Naive thymus-derived CD4-positive, alpha-beta T cell (primary cell): ENCODE measurements at places on chromosomes 12 and 14.

GRCh38 chr12:109840305-109841074, 7.3 kb upstream of the TRPV4 start:
- no peak overlapping the region for H3K27ac ChIP-seq
- no peak overlapping the region for H3K4me3 ChIP-seq
- H3K27me3 ChIP-seq, result no peaks in the 10 kb centered on the region
- H3K4me1 ChIP-seq, result no peaks in the 10 kb centered on the region
- no peak for DNase-seq

DNA sequence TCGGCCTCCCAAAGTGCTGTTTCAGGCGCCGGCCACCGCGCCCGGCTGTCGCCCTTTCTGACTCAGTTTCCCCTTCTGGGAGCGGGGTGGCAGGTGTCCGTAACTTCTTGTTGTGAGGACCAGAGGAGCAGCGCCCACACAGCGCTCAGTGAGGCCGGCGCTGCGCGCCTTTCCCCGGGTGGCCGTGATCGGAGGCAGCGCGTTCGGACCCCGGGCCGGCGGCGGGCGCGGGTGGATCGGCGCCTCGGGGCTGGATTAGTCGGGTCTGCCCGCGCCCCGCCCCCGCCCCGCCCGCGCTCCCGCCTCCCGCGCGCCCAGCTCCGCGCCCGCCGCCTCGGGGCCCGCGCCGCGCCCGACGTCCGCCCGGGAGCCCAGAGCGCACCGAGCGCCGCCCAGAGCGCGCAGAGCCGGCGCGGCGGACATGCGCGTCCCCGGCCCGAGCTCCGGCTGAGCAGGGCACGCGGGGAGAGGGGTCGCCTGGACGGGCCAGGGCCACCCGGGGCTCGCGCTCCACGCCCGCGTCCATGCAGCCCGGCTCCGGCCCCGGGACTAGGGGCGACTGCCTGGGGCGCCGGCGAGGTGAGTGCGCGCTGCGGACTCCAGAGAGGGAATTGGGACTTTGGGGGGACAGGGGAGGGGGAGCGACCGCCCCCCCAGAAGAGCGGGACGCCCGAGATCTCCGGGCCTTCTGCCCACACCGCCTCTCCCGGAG, 50.6 kb downstream of the LRCOL1 start:
- DNase-seq, result peak; percentile 33
- H3K4me1 ChIP-seq, result peaks cover 7% of the 10 kb centered on the region
- H3K27ac ChIP-seq, result no peak overlapping the region
- peak overlapping the region; percentile 35 for H3K4me3 ChIP-seq

GRCh38 chr12:108308395-108309085, 30.6 kb downstream of the CMKLR1 start:
- H3K4me3 ChIP-seq, result no peak overlapping the region
- H3K27ac ChIP-seq, result no peak overlapping the region

GRCh38 chr12:56202366-56202765, 13.1 kb upstream of the SMARCC2 start:
- H3K27ac ChIP-seq, result peak overlapping the region; percentile 20
- H3K4me1 ChIP-seq, result no peaks in the 10 kb centered on the region
- no peak overlapping the region for H3K4me3 ChIP-seq
- DNase-seq, result no peak
- H3K36me3 ChIP-seq, result peaks cover under 1% of the 10 kb centered on the region

GRCh38 chr12:132099739-132100138, 44.4 kb downstream of the DDX51 start:
- H3K27me3 ChIP-seq, result no peaks in the 10 kb centered on the region
- no peak for DNase-seq
- no peak overlapping the region for H3K4me3 ChIP-seq
- H3K27ac ChIP-seq, result no peak overlapping the region
- peaks cover 4% of the 10 kb centered on the region for H3K36me3 ChIP-seq
- peaks cover 11% of the 10 kb centered on the region for H3K4me1 ChIP-seq

DNA sequence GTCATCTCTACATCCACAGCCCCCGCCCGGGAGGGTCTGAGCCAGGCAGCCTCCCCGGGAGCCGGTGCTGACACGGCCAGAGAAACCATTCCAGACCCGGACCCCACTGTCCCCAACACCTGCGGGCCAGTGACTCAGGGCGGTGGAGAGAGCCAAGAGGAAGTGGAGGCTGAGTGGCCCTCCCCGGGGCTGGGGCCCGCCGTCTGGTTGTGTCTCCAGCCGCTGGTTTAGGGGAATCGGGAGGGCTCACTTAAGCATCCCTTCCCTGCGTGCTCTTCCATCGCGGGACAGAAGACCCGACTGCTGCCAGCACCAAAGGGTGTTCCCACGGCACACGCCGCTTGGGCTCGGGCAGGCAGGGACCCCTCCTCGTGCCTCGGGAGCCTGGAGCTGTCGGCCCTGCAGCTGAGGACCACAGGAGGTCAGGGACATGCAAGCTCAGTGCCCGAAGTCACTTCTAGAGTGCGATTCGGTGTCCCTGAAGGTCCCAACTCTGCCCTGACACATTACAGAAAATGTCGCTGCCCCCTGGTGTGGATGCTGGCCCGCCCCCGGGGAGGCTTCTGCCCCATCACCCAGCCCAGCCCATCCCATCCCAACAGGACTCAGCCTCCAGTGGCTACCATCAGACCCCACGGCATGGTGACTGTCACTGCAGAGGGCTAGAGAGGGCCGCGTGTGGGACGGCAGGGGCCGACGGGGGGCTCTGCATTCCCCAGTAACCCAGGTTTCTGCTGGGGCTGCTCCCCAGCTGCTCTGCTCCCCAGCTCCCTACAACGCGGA, 50.8 kb downstream of the GALNT9 start:
- no peak for DNase-seq
- H3K27me3 ChIP-seq, result no peaks in the 10 kb centered on the region
- no peaks in the 10 kb centered on the region for H3K36me3 ChIP-seq
- peaks cover 13% of the 10 kb centered on the region for H3K4me1 ChIP-seq

GRCh38 chr12:442235-442884, 17.4 kb upstream of the B4GALNT3 start:
- H3K27me3 ChIP-seq, result no peaks in the 10 kb centered on the region
- no peak overlapping the region for H3K27ac ChIP-seq
- H3K4me3 ChIP-seq, result no peak overlapping the region
- no peak for DNase-seq

- H3K27ac ChIP-seq, result peak overlapping the region; percentile 55
- peak; percentile 57 for DNase-seq
- peaks cover 11% of the 10 kb centered on the region for H3K4me1 ChIP-seq
- no peaks in the 10 kb centered on the region for H3K36me3 ChIP-seq
- peak overlapping the region; percentile 26 for H3K4me3 ChIP-seq
Observed at GRCh38 chr12:103441437-103442181, 54.2 kb downstream of the C12orf42 start.

DNA sequence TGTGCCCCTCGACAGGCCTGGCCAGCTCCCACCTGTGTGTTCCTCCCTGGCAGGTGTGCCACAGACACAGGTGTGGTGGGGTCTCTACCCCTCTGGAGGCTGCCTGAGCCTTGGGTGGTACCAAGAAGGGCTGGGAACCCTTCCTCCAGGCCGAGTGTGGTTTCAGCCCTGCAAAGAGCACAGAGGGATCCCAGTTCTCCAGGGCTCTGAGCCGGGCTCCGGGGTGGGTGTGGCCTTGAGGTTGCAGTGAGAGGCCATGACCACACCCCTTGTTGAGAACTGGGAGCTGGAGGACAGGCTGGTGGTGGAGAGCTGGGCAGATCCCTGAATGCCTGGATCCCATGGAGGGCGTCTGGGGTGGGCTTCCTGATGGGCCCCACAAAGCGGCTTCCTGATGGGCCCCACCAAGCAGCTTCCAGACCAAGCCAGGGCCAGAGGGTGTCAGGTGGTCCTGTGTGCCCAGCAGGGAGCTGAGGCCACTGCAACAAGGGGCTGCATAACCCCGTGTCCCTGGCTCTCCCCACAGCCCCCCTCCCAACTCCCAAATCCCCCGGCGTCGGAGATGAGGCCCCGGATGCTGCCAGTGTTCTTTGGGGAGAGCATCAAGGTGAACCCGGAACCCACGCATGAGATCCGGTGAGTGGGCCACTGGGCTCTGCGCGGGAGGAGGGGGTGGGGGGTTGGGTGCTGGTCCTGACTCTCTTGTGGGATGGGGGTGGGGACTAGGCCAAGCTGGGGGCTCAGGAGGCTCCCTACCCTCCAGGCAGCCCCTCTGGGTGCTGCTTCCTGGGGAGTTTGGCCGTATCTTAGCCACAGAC, 16.6 kb downstream of the RFLNA start:
- H3K27me3 ChIP-seq, result no peaks in the 10 kb centered on the region
- no peak overlapping the region for H3K4me3 ChIP-seq
- no peak overlapping the region for H3K27ac ChIP-seq
- H3K4me1 ChIP-seq, result no peaks in the 10 kb centered on the region

DNA sequence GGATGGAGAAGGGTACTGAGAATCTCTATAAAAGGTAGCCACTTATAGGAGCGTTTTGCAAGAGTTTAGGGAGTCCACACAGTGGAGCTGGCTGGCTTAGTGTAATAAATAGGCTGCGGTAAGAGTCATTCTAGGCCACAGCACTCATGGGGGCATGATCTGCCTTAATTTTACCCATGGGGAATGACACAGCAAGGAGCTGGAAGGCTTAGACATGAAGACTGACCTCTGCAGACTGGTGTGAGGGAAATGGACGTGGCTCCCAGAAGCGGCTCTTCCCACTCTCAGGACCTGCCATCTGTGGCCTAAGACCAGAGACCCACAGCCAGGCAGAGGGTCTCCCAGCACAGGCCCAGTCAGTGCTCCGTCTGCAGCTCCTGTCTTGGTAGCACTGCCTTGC, 173.3 kb downstream of the PPM1H start:
- H3K27ac ChIP-seq, result no peak overlapping the region
- no peaks in the 10 kb centered on the region for H3K36me3 ChIP-seq
- H3K4me1 ChIP-seq, result no peaks in the 10 kb centered on the region
- no peak overlapping the region for H3K4me3 ChIP-seq
- H3K27me3 ChIP-seq, result no peaks in the 10 kb centered on the region
- no peak for DNase-seq

GRCh38 chr12:128727461-128727860, 96.3 kb downstream of the SLC15A4 start:
- no peak overlapping the region for H3K27ac ChIP-seq
- H3K27me3 ChIP-seq, result no peaks in the 10 kb centered on the region
- H3K36me3 ChIP-seq, result no peaks in the 10 kb centered on the region
- no peaks in the 10 kb centered on the region for H3K4me1 ChIP-seq

GRCh38 chr14:72902801-72903530, 9.1 kb upstream of the DPF3 start:
- no peaks in the 10 kb centered on the region for H3K27me3 ChIP-seq
- H3K4me1 ChIP-seq, result no peaks in the 10 kb centered on the region
- no peak overlapping the region for H3K4me3 ChIP-seq
- H3K27ac ChIP-seq, result no peak overlapping the region
- H3K36me3 ChIP-seq, result no peaks in the 10 kb centered on the region

DNA sequence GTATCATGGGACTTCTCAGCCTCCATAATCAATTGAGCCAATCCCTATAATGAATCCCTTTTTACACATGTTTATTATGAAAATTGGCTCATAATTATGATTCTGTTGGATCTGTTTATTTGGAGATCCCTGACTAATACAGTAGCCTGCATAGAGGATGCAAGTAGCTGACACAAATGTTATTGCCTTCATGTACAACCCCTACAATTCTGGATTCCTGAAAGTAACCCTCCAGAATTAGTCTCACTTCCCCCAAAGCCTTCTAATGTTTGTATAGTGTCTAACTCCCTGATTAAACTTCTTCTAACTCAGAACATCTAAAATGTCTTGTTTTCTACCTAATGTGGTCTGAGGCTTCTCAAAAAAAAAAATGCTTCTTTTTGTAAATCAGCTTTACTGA, 6.6 kb upstream of the SMIM10L1 start:
- H3K4me1 ChIP-seq, result peaks cover 4% of the 10 kb centered on the region
- peaks cover 11% of the 10 kb centered on the region for H3K36me3 ChIP-seq
- DNase-seq, result no peak
- no peaks in the 10 kb centered on the region for H3K27me3 ChIP-seq
- no peak overlapping the region for H3K4me3 ChIP-seq
- no peak overlapping the region for H3K27ac ChIP-seq

DNA sequence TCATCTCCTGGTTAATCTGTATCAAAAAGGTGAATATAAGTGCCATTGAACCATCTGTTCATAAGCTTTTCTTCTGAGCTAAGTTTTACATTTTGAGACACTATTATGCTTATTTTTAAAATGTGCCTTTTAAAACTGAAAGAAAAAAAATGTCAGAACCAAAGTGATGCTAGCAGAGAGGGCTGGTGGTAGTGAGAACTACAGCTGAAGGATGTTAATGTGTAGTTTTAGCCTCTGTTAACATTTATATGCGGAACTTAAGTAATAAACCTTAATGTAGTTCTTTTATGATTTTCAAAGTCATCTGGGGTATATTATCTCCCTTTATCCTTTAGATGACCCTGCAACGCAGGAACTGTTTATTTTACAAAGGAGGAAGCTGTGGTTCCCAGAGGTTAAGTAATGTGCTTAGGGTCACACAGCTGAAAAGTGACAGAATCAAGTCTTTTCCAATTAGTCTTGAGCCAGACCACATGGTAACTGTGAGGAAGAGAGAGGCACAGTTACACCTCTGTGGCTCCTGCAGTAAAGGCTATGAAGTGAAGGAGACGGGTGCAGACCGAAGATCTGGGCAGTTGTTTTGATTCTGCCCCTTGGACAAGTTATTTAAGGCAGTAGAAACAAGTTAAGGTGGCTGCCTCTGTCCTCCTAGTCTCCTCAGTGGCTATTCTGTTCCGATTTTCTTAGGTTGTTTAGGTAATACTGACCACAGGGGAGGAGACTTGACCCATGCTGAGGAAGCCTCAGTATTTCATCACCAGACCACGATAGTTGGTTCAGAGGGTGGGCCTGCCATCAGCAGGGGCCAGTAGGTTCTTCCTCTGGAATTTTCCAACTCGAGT, 23.9 kb downstream of the GNG2 start:
- no peaks in the 10 kb centered on the region for H3K36me3 ChIP-seq
- no peak overlapping the region for H3K4me3 ChIP-seq
- H3K27ac ChIP-seq, result peak overlapping the region; percentile 19
- peaks cover 49% of the 10 kb centered on the region for H3K4me1 ChIP-seq
- DNase-seq, result no peak

DNA sequence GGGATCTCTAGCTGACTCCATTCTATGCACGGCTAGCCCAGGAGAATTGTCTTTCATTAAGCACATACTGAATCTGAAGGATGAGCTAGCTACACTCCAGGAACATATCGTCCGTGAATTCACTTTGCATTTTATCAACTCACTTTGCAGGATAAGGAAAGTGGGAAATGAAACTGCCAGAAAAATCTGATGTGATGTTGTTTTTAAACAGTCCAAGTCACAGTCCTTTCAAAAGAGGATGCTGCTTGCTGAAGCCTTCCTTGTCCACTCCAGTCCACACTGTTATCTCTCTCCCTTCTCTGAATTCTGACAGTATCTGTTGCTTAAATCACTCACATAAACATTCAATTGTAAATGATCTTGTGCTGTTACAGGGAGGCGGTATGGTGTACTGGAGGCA, 12.7 kb upstream of the TMCC3 start:
- no peak overlapping the region for H3K4me3 ChIP-seq
- no peaks in the 10 kb centered on the region for H3K36me3 ChIP-seq
- no peaks in the 10 kb centered on the region for H3K27me3 ChIP-seq
- H3K4me1 ChIP-seq, result no peaks in the 10 kb centered on the region
- no peak for DNase-seq
